Left hindlimb (tissue), 1 donor: ENCODE measurements at places on chromosomes 5 and 9.

- DNase-seq = no peak
These were observed 57.4 kb downstream of the NRG2 start for GRCh38 chr5:139985733-139986132.

- DNase-seq = no peak
These were observed 710.4 kb downstream of the IRX1 start for GRCh38 chr5:4306057-4306456.

DNA sequence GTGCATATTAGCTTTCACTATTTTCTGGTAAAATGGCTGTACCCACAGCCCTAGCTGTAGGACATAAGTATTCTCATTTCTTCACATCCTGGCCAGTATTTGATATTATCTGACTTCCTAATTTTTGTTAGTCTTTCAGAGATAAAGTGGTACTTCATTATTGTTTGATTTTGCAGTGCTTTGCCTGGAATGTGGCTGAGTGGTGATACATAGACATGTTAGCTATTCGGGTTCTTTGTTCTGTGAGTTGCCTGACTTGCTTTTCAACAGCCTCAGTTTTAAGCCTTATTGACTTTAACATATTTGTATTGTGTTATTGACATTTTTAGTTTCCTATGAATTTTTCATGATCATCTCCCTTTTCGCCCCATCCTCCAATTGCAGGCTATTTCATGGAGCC lies 161.1 kb downstream of the GABBR2 start:
- no peak for DNase-seq

DNA sequence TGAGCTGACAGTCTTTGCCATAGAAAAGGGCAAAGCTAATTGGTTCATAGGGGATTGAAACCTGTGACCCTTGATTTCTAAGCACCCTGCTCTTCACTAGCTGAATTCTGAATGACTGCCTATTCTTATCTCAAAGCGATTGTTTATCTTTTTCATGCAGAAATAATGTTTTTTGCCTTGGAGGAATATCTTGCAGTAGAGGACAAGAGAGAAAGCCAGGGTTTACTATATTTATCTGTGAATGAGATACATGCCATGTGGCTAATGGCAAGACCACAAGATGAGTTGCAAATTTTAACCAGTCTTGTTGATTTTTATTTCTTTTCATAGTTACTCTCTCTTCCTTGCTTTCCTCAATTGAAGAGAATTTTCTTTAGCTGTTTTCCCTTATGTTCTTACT lies 185.0 kb downstream of the CNTLN start:
- no peak for DNase-seq

DNA sequence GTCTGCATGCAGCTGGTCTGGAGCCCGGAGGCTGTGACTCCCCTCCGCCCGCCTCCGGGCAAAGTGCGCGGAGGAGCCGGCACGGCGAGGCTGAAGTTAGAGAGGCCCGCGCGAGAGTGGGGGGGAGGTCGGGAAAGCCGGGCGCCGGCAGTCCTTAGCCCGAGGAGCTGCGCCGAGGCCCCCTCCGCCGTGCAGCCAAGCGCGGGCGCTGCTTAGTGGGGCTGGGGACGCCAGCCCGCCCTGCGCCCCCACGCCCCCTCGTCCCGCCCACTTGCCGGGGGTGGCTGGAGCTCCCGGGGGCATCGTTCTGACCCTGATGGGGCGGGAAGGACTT lies 403 bp downstream of the NINJ1 start:
- peak; percentile 81 for DNase-seq

DNA sequence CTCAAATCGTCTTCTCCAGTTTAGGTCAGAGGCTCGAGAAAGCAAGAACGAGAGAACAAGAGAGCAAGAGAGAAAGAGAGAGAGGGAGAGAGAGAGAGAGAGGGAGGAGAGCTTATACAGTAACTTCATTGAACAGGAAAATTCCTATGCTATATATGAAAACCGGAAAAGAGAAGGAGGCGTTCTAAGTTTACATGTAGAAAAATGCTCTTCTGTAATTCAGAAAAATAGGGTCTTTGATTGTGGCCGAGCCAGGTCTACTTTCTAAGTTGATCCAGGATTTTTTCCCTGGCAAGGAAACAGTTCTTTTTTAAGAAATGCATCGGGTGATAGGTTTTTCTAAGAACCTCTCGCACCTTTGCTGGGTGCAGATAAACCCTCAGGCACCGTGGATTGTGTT lies 29.5 kb downstream of the COL15A1 start:
- no peak for DNase-seq

DNA sequence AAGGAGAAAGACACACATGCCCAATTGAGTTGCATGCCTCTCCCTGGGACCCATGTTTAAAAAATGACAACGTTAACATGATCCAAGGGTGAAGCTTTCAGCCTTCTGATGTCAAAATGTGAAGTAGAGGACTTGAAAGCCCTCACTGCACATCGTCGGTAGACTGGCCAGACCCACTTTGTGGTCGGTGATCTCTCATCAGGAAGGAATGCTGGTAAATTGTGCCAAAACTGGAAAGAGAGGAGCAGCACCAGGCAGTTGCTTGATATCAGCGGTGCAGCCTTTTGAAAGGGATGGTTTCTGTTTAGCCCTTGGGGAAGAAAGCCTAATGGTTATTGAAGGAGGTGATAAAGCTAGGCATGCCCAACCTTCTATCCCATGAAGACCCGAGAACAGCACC lies 125.3 kb upstream of the MARCHF11 start:
- DNase-seq = no peak

DNA sequence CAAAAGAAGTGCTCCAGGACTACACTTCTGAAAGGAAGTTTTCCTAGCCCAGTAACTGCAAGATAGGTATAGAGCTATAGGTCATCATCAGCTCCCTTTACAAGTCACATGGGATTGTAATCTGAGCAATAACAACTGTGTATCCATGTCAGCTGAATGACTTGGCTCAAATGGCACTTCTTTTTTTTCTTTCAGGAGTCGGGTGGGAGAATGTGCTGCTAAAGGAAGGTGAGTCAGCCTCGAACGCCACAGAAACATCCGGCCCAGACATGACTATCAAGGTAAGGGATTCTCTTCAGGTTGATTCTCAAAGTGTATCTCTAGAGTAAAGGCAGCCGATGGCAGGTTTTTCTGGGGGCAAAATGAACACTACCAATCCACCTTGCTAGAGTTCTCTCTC lies 192.2 kb downstream of the C9orf152 start:
- no peak for DNase-seq

DNA sequence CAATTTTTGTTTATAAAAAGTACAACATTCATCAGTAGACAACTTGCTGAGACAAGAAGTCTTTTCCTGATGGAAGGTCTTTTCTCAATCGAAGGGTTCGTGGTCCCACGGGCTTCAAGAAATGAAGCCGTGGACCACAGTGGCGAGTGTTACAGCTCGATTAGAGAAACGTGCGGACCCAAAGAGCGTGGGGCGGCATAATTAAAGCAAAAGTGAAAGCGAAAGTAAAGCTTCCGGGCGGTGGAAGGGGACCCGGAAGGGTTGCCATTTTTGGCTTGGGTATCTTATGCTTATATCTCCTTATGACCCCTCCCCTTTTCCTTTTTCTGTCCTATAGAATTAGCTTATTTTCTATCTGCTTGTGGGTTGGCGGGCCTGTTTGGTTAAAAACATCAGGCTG lies 2309.4 kb upstream of the ACO1 start:
- DNase-seq = no peak

GRCh38 chr5:168734119-168734518 lies 155.0 kb upstream of the PANK3 start:
- no peak for DNase-seq

DNA sequence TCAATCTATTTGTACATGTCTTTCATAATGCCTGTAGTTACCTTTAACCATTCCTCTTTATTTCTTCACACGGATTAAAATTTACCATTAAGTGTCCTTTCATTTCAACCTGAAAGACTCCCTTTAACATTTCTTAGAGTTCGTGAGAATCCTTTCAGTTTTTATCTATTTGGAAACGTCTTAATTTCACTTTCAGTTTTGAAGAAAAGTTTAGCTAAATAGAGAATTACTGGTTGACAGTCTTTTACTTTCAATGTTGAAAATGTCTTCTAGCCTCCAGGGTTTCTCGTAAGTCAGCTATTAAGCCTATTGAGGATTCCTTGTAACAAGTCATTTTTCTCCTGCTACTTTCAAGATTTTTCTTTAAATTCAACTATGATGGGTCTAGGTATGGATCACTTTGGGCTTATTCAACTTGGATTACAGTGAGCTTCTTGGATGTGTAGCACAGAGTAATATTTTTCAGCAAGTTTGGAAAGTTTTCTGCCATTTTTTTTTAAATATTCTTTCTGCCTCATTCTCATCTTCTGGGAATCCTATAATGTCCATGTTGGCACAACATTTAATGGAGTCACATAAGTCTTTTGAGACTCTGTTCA lies 48.5 kb downstream of the RFX3 start:
- DNase-seq = no peak

GRCh38 chr9:110033869-110034268 lies 174.1 kb downstream of the C9orf152 start:
- DNase-seq = no peak

GRCh38 chr5:114325541-114325940 lies 36.3 kb upstream of the KCNN2 start:
- DNase-seq = no peak

- no peak for DNase-seq
These were observed 312.4 kb downstream of the DOCK8 start for GRCh38 chr9:526904-527591.

- DNase-seq = no peak
These were observed 237.8 kb downstream of the PAPPA start for GRCh38 chr9:116391306-116391900.

- DNase-seq = no peak
These were observed 9.9 kb upstream of the MEGF10 start for GRCh38 chr5:127280491-127281220.

GRCh38 chr5:133938039-133938821 lies 30.2 kb downstream of the C5orf15 start:
- DNase-seq = no peak

- no peak for DNase-seq
These were observed 19.4 kb downstream of the PDE8B start for GRCh38 chr5:77229887-77230286.

DNA sequence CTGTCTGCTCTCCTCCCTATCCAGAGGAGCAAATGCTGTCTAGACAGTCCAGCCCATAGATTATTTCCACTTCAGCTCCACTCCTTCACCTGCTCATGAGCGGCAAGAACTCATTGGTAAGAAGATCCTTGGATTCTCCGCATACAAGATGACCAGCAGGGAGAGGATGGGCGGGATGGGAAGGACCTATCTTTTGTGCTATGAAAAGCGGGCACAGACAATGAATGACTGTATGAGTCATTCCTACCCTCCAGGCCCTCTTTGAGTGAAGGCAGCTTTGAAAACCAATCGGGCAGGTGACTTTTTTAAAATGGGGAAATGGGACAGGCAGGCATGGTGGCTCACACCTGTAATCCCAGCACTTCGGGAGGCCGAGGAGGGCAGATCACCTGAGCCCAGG lies 49.4 kb downstream of the SMIM23 start:
- DNase-seq = no peak

DNA sequence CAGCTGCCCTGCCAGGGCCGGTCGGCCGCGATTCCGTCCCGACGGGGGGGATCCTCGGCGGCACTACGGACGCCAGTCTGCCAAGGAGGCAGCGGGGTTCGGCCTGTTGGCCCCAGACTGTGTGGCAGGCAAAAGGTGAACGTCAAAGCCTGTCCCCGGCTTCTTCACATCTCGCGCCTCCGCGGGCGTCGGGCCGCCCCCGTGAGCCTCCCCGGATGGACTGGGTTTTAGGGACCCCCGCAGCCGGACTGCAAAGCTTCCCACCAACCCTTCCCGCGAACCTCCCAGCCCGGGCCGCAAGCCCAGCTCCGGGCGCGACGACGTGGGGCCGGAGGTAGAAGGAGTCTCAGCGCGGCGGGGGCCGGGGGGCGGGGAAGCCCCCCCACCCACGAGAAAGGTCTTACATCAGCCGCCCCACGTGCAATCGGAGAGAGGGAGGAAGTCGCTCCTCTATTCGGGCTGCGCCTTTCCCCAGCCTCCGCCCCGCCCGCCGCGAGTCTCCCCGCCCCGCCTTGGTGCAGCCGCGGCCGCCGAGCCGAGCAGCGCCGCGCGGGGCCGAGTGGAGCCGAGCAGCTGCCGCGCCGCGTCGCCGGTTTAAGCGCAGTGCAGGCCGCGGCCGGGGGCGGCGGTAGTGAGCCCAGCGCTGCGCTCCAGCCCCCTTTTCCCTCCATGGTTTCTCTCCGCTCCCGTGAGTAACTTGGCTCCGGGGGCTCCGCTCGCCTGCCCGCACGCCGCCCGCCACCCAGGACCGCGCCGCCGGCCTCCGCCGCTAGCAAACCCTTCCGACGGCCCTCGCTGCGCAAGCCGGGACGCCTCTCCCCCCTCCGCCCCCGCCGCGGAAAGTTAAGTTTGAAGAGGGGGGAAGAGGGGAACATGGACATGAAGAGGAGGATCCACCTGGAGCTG lies at the start of gene ANP32B:
Gene ANP32B, plus strand, starts transcription at position 659 of the 906 bp plus-strand sequence. Its CDS starts 215 bp downstream, at position 874.
- DNase-seq = peak; percentile 96

GRCh38 chr5:87359106-87359505 lies 53.6 kb downstream of the CCNH start:
- no peak for DNase-seq

DNA sequence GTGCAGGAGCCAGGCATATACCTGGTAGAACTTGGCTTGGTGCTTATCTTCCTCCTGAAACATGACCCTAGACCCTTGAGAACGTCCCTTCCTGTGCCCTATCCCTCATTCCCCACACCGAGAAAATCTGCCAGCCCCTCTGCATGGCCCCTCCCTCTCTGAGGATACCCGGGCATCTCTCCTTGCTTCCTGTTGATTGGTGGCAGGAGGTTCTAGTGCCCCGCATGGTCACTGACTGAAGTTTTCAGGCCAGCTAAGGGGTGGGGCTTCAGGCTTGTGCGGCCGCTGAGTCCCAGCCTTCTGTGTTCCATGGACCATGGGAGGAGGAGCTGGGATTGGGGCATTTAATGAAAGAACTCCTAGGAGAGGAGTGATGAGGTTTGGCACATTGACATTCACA lies 22.8 kb downstream of the IGIP start:
- DNase-seq = no peak

GRCh38 chr5:73365301-73365853 lies 83.2 kb downstream of the FOXD1 start:
- no peak for DNase-seq

DNA sequence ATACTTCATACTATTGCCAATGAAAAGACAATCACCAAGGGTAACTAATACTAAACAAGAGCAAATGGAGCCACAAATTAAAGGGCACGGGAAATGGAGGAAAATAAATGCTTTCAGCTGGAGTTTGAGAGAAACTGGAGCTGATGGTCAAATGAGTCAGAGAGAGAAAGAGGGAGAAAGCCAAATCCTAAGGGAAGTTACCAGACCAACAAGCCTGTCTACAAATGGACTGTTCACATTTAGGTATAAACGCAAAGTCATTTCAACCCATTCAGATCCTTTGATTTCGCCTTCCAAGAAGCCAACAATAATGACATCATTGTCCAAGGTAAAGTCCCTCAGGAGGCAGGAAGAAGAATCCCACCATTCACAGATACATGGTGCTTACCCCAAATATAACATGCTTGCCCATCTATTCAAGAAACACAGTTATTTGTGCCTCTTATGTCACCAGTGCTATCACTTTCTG lies 351.8 kb downstream of the RAB3C start:
- DNase-seq = no peak

GRCh38 chr5:172776235-172776594 lies 5.2 kb upstream of the DUSP1 start:
- no peak for DNase-seq
